ENCODE measurements at places on chromosomes 16 and 17.

- no peak for DNase-seq
Observed at GRCh38 chr16:75169899-75170405, 21.6 kb downstream of the ZFP1 start.

GRCh38 chr17:80952291-80952690 lies 39.4 kb upstream of the CHMP6 start:
- no peak for DNase-seq

DNA sequence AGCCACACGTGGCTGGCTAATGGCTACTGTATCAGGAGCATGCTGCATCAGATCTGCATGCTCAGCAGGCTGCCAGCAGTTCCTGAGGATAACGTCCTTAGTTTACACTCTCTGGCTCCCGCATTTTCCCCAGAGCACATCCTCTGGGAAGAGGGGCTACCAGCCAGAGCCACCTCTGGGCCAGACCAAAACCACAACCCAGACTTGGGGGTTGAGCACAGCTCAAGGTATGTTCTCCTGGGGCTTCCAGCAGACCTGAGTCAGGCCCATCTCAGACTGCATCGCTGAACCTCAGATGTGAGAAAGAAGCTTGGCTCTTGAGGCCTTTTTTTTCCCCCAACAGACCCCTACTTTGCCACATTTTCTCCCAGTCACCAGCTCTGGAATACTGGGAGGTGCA lies 23.7 kb upstream of the WSCD1 start:
- DNase-seq = no peak

DNA sequence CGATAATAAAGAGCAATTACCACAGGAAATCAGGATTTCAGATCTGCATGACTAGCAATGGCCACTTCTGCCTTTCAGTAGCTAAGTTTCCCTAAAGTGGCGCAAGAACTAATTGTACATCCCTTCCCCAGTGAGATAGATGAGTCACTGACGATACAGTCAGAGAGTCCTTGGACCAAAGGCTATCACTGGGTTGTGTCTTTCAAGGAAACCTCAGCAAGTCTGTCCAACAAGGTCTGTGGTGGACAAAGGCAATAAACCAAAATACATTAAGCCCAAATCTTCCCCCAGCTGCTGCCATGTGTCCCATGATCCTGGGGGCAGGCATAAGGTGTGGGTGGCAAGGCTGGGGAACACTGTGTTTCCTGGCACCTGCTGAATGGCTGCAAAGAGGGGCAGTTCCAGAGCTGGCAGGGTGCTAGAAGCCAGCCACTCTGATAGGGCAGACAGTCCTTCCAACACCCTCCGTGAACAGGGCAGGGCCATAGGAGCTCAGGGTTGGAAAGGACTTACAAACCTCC lies 20.5 kb upstream of the MTMR4 start:
- no peak for DNase-seq

- DNase-seq = no peak
Observed at GRCh38 chr17:153851-154250, 16.5 kb downstream of the SCGB1C2 start.

- no peak for DNase-seq
Observed at GRCh38 chr16:13507530-13507929, 412.4 kb upstream of the ERCC4 start.

GRCh38 chr16:56909527-56909979 lies 22.4 kb upstream of the HERPUD1 start:
- DNase-seq = no peak

DNA sequence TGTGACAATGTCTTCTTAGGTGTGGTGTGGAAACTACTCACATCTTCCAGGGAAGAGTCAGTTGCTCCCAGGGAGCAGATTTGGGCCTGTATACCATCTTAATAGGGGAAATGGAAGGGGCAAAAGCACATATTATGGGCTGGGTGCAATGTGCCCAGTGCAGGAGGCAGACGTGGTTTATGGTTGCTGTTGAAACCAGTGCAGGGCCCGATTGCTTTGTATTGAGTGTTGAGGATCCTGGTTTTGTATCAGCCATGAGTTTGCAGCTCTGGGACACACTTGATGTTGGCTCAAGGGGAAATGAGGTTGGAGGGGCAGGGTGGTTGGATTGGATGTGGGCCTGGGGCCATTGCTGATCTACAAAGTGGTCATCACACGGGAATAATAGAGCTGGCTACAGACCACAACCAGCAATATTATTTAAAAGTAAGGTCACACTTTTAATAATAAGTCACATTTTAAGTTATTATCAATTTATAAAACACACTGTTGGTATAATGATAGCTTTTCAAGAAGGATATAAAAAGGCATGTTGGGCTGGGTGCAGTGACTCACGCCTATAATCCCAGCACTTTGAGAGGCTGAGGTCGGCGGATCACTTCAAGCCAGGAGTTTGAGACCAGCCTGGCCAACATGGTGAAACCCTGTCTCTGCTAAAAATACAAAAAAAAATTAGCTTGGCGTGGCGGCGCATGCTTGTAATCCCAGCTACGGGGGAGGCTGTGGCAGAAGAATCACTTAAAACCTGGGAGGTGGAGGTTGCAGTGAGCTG lies 302.4 kb downstream of the SEC14L1 start:
- no peak for DNase-seq

DNA sequence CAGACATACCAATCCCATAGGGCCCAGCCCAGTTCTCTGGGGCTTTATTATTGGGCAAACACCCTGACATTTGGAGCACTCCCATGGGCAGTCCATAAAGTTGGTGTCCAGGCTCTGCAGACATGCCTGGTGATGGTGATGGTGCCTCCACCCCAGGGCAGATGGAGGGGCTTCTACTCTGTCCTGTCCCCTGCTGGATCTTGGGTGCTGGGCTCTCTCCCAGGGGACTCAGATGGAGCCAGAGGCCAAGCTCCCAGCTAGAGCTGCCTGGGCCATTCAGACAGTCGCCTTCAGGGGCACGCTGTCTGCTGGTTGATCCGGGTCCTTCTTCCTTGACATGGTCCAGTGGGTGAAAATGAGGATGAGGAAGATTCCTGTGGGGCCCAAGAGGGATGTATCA lies 10.6 kb downstream of the CDH16 start:
- DNase-seq = no peak

DNA sequence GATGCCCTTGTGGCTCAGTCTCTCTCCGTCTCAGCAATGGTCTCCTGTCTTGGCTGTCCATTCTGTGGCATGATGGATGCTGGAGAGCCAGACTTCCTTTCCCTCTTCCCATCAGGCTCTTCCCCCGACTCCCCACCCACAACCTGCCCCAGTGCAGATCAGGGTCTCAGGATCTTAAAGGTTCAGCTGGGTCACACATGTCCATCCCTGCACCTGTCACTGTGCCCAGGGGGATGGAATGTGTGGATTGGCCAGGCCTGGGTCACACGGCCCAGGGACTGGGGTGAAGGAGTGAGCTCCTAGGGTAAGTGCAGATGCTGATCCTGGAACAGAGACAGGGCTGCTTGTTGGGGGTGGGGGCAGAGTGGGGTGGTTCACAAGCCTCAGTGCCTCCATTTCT lies 23.0 kb downstream of the ADGRG5 start:
- DNase-seq = no peak

- DNase-seq = no peak
Observed at GRCh38 chr17:79831265-79832217, 7.7 kb downstream of the CBX4 start.

All from activated T-helper 1 cell treated with Interleukin-2 at 50 U/mL for 16 hours (primary cell).